NCI-H446 (cell line): ENCODE measurements at places on chromosomes 5 and 9.
A peak's percentile ranks its signal among the peaks of the same experiment; 100 is the strongest.

GRCh38 chr5:127700237-127700766, 2.9 kb upstream of the CCDC192 start:
- DNase-seq = no peak

DNA sequence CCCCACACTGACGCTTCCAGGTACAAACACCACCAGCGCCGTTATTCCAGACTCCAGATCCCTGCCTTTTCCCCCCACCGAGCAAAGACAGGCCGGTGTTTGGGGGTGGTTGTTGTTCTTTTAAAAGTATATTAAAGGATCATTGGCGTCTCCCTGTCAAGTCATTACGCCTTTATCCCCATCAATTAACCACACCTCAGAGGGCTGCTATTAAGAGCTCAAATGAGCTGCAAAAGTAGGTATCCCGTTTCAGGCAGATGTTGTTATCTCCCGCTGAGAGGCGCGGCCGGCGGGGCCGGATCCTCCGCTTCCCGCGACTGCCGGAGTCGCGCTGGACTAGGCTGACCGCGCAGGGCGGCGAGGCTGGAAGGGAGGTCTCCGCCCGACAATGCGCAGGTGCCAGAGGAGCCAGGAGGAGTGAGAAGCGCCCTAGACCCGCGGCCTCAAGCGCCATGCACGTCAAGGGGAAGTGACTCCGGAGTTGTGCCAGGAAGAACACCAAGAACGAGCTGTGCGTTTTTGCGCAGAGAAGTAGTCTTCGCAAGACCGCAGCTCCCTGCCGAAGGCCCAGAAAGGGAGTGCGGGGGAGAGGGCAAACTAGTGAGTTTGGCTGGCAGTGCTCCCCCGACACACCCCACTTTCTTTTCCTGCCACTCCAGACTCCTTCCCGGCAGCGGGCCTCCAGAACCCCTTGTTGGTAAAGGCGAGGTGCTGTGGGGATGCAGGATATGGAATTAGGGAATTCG, 8.2 kb downstream of the NR2F1-AS1 start:
- no peak for DNase-seq

DNA sequence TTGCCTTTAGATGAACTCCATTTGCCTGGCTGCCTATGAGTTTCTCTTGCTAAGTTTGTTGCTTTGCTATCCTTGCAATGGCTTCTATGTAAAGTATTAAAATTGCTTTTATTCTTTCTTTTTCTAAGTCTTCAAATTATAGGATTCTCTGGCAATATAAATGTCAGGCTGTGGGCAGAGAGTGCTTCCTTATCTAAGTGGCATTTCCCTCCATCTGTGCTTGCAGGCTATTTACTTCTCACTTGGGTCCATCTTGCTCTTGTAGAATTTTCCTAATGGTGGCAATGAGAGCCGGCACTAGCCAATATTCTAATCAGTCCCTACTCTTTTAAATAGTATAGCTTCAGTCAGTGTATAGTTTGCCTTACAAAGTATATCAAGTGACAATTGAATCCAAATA, 63.3 kb downstream of the FAM174A start:
- DNase-seq = no peak

- DNase-seq = no peak
These were observed 139.5 kb upstream of the KLF9 start for GRCh38 chr9:70553707-70554673.

- DNase-seq = no peak
These were observed 40.4 kb upstream of the MACIR start for GRCh38 chr5:103218164-103218563.

- no peak for DNase-seq
These were observed 12.8 kb upstream of the NUP214 start for GRCh38 chr9:131112374-131113154.

GRCh38 chr9:16459421-16460148, 410.9 kb downstream of the BNC2 start:
- no peak for DNase-seq

DNA sequence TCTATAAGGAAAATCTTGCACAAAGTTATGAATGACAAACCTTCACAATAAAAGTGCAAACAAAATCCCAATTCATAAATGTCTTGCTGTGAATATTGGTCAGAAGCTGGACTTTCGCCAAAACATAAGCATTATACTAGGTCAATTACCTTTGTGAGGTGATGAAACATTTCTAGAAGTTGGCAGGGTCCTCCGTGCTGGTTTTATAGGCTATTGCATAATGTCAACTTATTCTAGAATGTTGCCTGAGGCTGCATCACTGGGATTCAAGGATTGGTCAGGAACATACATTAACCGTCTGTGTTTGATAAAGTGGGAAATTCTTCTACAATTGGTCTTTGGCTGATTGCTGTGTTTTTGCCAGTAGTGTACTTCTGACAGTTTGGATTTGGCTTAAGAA, 49.8 kb upstream of the PALM2AKAP2 start:
- DNase-seq = peak; percentile 20

GRCh38 chr5:4337519-4337918, 741.9 kb downstream of the IRX1 start:
- DNase-seq = no peak

GRCh38 chr5:31866166-31866565, 227.2 kb downstream of the PDZD2 start:
- DNase-seq = no peak

GRCh38 chr5:173864126-173865050, 23.8 kb upstream of the CPEB4 start:
- no peak for DNase-seq

DNA sequence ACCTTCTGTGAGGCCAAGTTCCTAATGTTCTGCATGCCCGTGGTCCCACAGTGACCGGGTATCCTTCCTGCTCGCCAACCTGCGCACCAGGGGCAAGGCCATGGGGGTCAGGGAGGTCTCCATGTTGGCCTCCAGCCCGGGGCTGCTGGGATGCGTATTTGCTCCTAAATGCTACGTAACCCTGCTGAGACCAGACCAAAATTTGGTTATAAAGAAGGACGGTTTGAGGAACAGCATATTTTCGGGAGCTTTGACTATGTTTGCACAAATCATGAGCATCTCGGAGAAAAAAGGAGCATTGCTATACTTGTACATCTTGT, 35.7 kb upstream of the CLK4 start:
- DNase-seq = no peak

DNA sequence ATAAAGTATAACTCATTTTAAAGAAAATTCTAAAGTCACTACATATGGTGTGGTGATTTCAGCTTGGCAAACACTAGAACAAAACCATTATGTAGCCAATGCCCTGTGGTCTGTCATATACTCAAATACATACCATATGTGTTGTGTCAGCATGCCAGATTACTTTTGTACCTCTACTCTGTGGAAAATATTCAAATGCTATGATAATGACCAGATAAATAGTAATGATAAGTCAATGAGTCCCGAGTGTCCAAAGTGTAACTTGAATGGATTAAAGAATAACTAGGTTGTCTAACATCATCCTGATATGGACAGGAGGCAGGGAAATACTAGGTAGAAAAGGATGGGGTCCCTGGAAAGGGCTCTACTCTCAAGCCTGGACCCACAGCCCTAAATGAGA, 58.0 kb upstream of the IL6ST start:
- no peak for DNase-seq

- DNase-seq = no peak
These were observed 6.0 kb upstream of the NEURL1B start for GRCh38 chr5:172635038-172635437.

- no peak for DNase-seq
These were observed 36.3 kb upstream of the CDH10 start for GRCh38 chr5:24681106-24681505.

DNA sequence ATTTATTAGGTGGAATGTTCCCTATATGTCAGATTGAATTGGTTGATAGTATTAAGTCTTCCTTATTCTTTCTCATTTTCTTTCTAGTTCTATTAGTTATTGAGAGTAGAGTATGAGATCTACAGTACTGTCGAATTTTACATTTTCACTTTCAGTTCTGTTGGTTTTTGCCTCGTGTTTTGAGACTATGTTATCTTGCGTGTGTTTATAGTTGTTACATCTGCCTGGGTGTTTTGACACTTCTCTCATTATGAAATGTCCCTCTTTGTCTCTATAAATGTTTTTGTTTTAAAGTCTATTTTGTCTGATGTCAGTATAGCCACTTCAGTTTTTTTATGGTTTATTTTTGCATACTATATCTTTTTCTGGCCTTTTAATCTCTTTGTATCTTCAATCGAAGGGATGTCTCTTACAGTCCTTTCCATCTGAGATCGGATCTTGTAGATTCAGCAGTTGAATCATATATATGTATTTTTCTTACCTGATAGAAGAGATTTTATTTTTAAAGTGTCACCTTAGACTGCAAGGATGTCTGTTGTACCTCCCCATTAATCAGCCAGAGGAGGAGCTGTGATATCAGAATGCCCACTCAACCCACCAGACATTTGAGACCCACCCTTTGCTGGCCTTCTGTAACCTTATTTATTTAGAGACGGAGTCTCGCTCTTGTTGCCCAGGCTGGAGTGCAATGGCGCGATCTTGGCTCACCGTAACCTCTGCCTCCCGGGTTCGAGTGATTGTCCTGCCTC, 20.7 kb downstream of the EHMT1 start:
- no peak for DNase-seq

GRCh38 chr9:134630393-134630790, 11.2 kb upstream of the COL5A1 start:
- DNase-seq = no peak

- no peak for DNase-seq
These were observed 179.1 kb upstream of the SMIM23 start for GRCh38 chr5:171606414-171607024.

GRCh38 chr5:106940986-106941385, 729.8 kb downstream of the EFNA5 start:
- no peak for DNase-seq

DNA sequence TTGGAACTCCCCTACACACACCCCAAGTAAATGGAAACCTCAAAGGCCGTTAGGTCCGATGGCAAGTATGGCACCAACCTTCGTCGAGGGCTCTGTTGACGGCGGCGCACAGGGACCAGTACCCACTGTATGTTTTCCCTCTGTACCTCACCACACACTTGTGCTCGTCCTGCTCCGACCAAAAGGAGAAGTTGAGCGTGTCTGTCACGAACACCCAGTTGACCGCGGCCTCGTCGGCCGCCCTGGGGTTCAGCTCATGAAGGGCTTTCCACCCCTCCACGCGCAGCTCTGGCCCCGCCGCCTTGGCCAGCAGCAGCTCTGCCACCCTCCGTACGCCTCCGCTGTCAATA, 24.0 kb downstream of the HNRNPK start:
- DNase-seq = no peak

DNA sequence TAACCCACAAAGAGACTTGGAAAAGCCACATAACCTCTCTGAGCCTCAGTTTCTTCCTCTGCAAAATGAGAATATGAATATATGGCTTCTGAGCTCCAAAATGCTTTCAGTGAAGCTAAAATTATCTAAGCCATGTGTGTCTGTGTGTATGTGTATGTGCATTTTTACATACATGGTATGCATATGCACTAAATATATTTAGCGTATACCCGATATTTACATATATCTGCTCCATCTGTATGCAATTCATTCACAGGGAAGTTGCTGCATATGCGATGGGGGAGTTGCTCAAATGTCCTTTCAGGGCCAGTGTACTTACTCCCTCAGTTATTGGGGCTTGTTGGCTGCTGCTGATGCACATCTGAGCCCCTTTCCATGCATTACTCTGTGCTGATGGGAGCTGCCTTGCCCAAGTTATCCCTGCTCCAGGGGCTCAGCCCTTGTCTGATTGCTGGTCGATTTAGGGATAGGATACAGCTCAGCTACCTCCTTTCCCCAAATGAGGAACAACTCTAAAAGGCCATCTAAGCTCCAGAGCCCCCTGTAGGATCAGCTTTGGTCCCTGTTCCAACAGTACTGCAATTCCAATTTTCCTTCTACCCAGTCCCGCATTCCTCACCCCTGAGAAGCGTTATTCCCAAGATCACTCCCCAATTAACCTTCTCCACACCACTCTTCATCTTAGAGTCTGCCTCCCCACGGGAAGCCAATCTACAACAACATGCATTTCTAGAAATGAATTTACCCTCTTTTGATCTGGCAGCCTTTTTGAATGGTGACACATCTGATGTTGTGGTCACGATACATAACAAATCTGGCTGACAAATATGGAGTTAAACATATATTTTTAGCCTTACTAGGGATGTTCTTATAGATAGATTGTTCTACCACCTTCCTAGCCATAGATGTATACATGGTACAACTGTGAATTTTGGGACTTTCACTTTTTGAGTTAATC, 15.9 kb downstream of the RHOBTB3 start:
- no peak for DNase-seq

DNA sequence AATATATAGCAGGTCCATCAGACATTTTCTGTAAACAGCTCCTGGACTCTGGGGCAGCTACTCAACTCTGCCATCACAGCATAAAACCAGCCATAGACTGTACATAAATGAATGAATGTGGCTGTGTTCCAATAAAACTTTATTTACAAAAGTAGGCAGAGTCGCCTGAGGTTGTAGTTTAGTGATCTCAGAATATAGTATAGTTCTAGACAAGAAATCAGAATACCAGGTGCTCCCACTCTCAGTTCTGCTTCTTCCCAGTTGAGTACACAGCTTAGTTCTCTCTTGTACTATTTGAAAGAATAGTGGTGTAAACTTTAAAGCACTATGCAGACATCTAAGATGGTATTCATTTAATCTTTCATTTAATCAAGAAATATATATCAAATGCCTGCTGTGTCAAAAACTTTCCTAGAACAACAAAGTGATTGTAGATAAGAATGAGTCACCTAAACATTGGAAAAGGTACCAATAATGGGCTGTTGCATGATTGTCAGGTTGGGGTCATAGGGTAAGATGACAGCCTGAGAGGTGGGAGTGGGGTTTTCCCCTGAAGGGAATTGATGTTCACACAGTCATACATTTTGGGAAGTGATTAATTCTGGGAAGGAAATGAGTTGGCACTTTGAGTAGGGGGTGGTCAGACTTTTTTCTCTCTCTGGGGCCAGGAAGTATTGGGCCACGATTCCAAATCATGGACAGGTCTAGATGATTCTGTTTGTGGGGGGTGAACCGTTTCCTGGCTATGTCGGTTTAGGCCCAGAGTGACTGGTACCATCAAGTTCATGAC, 37.0 kb downstream of the TNFSF8 start:
- no peak for DNase-seq

DNA sequence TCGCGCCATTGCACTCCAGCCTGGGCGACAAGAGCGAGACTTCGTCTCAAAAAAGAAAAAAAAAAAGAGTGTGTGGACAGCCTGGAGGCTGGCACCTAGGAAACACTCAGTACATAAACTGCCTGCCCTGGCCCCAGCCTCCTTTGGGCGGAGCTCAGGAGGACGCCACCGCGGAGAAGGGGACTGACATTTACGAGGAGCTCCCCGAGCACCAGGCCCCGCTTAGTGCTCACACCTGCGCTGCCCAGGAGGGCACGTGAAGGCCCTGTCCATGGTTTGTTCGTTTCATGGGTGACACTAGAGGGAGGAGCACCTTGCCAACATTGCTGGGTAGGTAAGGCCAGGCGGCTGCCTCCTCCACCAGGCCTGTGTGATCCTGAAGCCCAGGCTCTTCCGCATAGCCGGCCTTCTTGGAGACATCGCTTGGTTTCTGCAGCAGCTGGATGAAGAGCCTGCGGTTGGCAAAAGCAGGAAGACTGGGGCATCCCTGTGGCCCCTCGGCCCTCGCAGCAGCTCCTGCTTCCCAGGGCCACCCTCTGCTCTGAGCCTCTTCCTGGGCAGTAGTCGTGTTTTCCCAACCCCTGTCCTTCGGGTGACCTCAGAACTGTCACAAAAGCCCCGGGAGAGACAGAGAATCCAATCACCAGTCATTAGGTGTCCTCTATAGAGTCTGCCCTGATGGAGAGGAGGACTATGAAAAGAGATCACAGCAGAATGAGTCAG, 26.2 kb upstream of the LAMC3 start:
- DNase-seq = no peak
